Pancreas (tissue), 10 donors: ENCODE measurements at places on chromosomes 2 and 18. TPM values are rescaled to one million over a fixed set of nuclear protein-coding genes. Genes with fewer than 3 reads are reported as not detected.

The REG3A gene
- 2,601 TPM for total RNA-seq

DNA sequence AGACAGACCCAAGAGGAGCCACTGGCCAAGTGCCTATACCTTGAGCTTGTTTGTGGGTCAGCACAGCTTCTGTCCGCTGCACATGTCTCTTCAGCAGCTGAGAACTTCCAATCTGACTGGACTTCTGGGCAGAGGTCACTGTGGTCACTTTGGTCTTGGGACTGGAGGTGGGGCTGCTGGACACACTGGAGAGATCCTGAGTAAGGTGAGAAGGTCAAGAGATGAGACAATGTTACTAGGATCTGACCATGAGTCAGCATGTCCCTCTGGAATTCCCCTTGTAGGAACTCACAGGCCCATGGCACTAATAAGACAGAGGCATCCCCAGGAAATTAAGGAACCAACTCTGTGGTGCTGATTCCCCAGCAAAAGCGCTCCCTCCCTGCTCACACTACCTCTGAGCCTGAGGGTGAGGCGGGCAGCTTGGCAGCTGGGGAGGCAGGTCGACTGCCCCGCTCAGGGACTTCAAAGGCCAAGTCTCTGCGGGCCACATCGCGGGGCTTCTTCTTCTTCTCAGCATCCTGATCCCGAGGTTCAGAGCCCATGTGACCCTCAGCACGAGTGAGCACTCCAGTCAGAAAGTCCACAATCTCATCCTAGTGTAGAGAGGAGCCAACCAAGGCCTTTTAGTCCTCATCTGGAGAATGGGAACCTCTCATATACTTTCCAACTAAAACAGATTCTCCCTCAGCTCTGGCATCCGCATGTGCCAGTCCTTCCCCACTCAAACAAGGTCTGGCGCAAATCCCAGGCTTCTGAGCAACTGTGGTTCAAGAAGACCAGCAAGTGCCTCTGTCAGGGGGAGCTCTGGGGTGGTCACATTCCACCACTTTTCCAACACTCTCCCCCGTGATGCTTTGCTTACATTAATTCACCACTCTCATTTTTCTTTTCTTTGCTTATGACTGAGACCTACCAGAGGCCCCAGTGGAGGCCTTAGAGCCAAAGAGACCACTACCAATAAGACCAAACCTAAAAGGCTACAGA, 29.4 kb downstream of the KANSL3 start:
- H3K27me3 ChIP-seq = no peaks in the 10 kb centered on the region
- H3K4me1 ChIP-seq = peaks cover 17% of the 10 kb centered on the region
- no peak overlapping the region for H3K4me3 ChIP-seq
- peaks cover 44% of the 10 kb centered on the region for H3K36me3 ChIP-seq

DNA sequence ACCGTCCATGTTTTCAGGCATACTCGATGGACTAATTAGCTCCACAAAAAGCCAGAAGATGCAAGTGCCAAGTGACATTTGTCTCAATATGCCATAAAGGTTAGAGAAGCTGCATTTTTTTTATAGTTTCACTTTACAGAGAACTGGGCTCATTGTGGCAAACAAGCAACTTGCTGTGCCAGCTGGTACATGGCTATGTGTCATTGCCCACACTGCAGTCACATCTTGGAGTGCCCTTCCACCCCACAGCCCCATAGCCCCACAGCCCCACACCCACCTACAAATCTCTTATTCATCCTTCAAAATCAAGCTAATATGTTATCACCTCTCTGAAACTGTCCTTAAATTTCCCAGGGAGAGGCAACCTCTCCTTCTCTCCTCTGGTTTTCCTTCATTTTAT, 451.9 kb downstream of the ARHGAP15 start:
- no peaks in the 10 kb centered on the region for H3K36me3 ChIP-seq
- no peak for DNase-seq
- no peak overlapping the region for H3K27ac ChIP-seq
- no peak overlapping the region for H3K4me3 ChIP-seq
- no peaks in the 10 kb centered on the region for H3K4me1 ChIP-seq
- H3K27me3 ChIP-seq = no peaks in the 10 kb centered on the region

- H3K27me3 ChIP-seq = no peaks in the 10 kb centered on the region
- no peak overlapping the region for H3K4me3 ChIP-seq
- H3K27ac ChIP-seq = no peak overlapping the region
These were observed 214.0 kb downstream of the CYP26B1 start for GRCh38 chr2:71933467-71934319.

The B3GNT7 gene
- 10.3 TPM for total RNA-seq

DNA sequence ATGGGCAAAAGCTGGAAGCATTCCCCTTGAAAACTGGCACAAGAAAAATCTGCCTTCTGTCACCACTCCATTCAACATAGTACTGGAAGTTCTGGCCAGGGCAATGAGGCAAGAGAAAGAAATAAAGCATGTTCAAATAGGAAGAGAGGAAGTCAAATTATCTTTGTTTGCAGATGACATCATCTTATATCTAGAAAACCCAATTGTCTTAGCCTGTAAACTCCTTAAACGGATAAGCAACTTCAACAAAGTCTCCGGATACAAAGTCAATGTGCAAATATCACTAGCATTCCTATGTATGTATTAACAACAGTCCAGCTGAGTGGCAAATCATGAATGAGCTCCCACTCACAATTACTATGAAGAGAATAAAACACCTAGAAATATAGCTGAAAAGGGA, 1579.3 kb downstream of the SUCLG1 start:
- no peak for DNase-seq
- H3K4me1 ChIP-seq = no peaks in the 10 kb centered on the region

- H3K27me3 ChIP-seq = no peaks in the 10 kb centered on the region
- H3K36me3 ChIP-seq = no peaks in the 10 kb centered on the region
- H3K4me3 ChIP-seq = no peak overlapping the region
- no peaks in the 10 kb centered on the region for H3K4me1 ChIP-seq
- DNase-seq = no peak
These were observed 147.7 kb downstream of the TWIST2 start for GRCh38 chr2:238995634-238996033.

The CENPA gene
- total RNA-seq = 0.49 TPM

DNA sequence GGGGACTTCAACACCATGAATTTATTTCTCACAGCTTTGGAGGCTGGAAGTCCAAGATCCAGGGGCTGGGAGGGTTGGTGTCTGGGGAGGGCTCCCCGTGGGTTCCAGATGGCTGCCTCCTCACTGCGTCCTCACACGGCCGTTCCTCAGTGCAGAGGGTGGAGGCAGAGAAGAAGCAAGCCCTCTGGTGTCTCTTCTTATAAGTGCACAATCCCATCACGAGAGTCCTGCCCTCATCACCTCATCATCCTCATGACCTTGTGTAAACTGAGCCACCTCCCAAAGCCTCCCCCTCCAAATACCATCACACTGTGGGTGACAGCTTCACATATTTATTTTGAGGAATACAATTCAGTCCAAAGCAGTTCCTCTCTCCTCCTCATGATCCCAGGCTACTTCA, 26.3 kb downstream of the TMEM163 start:
- no peak overlapping the region for H3K4me3 ChIP-seq
- no peaks in the 10 kb centered on the region for H3K4me1 ChIP-seq
- H3K36me3 ChIP-seq = no peaks in the 10 kb centered on the region
- no peak overlapping the region for H3K27ac ChIP-seq
- H3K27me3 ChIP-seq = no peaks in the 10 kb centered on the region

DNA sequence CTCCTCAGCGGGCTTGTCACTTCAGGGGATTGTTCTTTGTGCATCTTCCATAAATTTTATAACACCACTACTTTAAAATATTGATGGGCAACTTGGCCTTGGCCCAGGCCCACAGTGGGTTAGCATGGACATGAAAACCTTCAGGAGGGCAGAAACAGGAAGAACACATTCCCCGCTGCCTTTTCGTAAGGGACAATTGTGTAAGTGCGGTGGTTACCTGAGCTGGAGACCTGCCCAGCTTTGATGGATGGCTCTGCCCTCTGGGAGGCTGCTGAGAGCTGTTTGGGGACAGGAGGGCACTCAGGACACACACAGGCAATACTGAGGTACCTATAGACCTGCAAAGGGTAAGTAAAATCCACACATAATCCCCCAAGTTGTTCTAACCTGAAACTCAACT, 46.8 kb downstream of the FECH start:
- H3K36me3 ChIP-seq = no peaks in the 10 kb centered on the region
- no peak overlapping the region for H3K4me3 ChIP-seq
- no peak for DNase-seq
- no peaks in the 10 kb centered on the region for H3K4me1 ChIP-seq

- no peak for DNase-seq
- H3K4me3 ChIP-seq = no peak overlapping the region
- no peaks in the 10 kb centered on the region for H3K27me3 ChIP-seq
- no peak overlapping the region for H3K27ac ChIP-seq
- no peaks in the 10 kb centered on the region for H3K4me1 ChIP-seq
- H3K36me3 ChIP-seq = no peaks in the 10 kb centered on the region
These were observed 53.7 kb downstream of the EPHA4 start for GRCh38 chr2:221518201-221518934.

- no peak overlapping the region for H3K27ac ChIP-seq
- no peaks in the 10 kb centered on the region for H3K36me3 ChIP-seq
- no peak overlapping the region for H3K4me3 ChIP-seq
- no peak for DNase-seq
These were observed 1081.6 kb downstream of the CNTNAP5 start for GRCh38 chr2:125106710-125107109.

The CHST9 gene
- 10.8 TPM for total RNA-seq

- H3K4me3 ChIP-seq = no peak overlapping the region
- no peaks in the 10 kb centered on the region for H3K27me3 ChIP-seq
- peaks cover 3% of the 10 kb centered on the region for H3K4me1 ChIP-seq
- no peaks in the 10 kb centered on the region for H3K36me3 ChIP-seq
These were observed 71.0 kb upstream of the CYP1B1 start for GRCh38 chr2:38146907-38147307.

The TTC31 gene
- total RNA-seq = 11.3 TPM

DNA sequence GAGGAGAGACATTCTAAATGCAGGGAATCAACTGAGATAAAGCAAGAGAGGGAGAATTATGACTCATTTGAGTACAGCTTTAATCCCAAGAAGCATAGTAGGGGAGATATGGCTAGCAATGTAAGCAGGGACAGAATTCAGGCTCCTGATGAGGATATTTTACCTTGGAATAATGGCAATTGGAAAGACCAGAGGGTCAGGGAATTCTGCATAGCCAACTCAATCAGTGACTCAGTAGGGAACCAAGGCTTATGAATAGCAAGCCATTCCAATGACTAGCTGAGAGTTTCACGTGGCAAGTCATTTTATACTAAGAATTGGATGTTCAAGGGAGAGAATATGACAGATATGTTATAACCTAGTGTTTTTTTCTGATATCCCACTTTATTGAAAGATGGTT, 563.8 kb upstream of the NETO1 start:
- H3K36me3 ChIP-seq = no peaks in the 10 kb centered on the region
- H3K27me3 ChIP-seq = no peaks in the 10 kb centered on the region
- no peak overlapping the region for H3K4me3 ChIP-seq
- H3K4me1 ChIP-seq = no peaks in the 10 kb centered on the region
- no peak for DNase-seq

The CFAP65 gene
- total RNA-seq = 0.06 TPM

DNA sequence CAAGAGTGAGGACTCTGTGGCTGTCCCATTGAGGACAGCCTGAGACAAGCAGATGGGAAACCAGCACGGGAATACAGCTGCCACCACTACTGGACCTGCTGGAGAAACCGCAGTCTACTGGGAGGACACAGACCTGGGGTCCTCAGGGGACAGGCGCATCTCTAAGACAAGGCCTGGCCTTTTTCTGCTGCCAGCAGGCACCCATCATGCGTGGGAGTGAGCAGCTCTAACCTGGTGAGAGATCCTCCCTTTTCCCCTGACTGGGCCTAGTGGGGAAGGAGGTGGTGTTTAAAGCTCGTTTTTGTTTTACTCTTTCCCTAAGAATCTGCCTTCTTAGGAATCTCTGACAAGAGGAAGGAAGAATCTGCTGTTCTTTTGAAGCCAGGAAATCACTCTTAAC, 36.6 kb downstream of the CYRIA start:
- no peak for DNase-seq
- no peak overlapping the region for H3K27ac ChIP-seq
- no peaks in the 10 kb centered on the region for H3K27me3 ChIP-seq
- no peak overlapping the region for H3K4me3 ChIP-seq
- H3K36me3 ChIP-seq = no peaks in the 10 kb centered on the region

The CD28 gene
- total RNA-seq = 0.31 TPM

The SERPINB3 gene
- not detected for total RNA-seq

The CHRNG gene
- total RNA-seq = not detected

The IL1B gene
- 0.63 TPM for total RNA-seq

GRCh38 chr2:58669998-58670397, 428.9 kb upstream of the FANCL start:
- H3K4me1 ChIP-seq = no peaks in the 10 kb centered on the region
- H3K4me3 ChIP-seq = no peak overlapping the region
- H3K27me3 ChIP-seq = no peaks in the 10 kb centered on the region
- DNase-seq = no peak

The COLEC11 gene
- total RNA-seq = 3.1 TPM

DNA sequence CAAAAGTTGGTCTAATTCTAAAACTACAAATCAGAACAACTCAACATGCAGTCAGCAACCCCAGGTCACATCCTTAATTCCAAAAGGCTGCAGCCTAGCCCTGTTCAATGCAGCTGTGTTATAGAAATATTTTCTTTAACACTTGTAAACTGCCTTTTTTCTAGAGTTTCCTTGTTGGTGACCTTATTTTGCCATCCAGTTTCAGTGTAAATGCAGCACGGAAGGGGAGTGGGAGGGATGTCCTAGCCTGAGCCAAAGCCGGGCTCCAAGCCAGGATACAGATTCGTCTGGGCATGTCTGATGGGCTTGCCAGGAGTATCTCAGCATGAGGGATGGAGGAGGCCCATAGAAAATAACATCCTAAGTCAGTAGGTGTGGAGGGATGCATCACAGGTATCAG, 17.7 kb upstream of the SP3 start:
- no peak overlapping the region for H3K27ac ChIP-seq
- H3K4me1 ChIP-seq = peaks cover 15% of the 10 kb centered on the region
- no peaks in the 10 kb centered on the region for H3K27me3 ChIP-seq
- no peak overlapping the region for H3K4me3 ChIP-seq
- no peaks in the 10 kb centered on the region for H3K36me3 ChIP-seq
- DNase-seq = no peak

GRCh38 chr2:179123272-179123662, 73.3 kb upstream of the CCDC141 start:
- no peaks in the 10 kb centered on the region for H3K27me3 ChIP-seq
- H3K27ac ChIP-seq = no peak overlapping the region
- peaks cover 12% of the 10 kb centered on the region for H3K36me3 ChIP-seq
- DNase-seq = no peak
- H3K4me3 ChIP-seq = no peak overlapping the region
- H3K4me1 ChIP-seq = no peaks in the 10 kb centered on the region

DNA sequence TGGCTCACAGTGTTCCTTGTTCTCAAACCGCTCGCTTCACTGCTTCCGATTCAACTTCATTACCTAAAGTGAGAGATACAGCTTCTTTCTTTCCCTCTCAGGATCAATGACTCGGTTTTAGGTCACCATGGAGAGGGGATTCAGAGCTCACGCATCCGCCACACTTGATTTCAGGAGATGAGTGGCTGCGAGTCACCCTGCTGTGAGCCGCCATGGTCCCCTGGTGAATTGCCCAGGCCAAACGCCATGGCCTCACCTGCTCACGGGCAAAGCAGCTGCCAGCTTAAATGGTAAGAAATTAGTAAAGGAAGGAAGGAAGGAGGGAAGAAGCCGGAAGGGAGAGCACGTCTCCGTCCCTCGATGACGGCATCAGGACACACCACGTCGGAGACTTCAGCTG, 60.5 kb downstream of the ADNP2 start:
- no peaks in the 10 kb centered on the region for H3K4me1 ChIP-seq
- H3K27ac ChIP-seq = no peak overlapping the region
- DNase-seq = no peak
- no peaks in the 10 kb centered on the region for H3K36me3 ChIP-seq
